ENCODE measurements at places on chromosomes 6 and 20.

GRCh38 chr20:58147628-58148370, 80.7 kb downstream of the ANKRD60 start:
- DNase-seq: no peak

DNA sequence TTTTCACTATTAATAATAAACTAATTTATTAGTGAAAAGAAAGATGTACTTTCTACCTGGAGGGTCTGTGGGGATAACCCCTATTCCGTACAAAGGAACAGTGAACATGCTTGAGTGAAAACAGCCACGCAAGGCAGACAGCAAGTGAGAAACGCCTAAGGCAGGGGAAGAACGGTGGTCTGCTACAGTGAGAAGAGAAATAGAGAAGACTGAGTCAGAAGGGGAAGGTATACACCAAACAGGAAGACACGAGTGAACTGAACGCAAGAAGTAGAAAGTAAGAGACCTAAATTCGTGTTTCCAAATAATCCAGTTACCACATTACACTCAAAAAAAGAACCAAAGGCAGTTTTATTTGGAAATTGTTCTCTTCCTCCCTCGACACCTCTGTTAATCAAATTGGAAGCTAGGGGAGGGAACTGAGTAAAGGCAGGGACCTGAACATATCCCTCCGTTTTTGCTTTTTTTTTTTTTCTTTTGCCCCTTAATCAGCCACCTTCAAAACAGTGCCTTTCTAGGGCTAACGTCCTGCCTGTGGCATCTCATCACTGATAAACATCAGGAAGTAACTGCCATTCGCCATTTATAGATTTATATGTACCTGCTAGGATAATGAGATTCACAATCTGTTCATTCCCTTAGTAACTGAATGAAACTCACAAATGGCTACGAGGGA, 48.9 kb downstream of the ATXN1 start:
- no peak for DNase-seq

DNA sequence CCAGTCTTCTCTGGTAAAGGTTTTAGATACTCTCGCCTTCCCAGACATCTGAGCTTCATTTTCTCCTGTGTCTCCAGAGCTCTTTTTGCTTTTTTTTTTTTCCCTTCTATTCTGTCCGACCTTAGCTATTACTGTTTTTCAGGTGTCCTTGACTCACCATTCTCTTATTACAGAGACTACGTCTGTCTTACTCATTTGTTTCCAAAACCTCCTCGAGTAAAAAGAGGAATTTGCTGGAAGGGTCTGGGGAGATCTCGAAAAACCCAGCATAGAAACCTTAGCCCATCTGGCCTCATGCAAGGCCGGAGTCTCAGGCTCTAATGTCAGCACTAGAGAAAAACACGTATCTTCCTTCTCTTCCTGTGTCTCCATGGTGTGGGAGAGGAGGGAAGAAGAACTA, 109.2 kb upstream of the CARMIL1 start:
- no peak for DNase-seq

DNA sequence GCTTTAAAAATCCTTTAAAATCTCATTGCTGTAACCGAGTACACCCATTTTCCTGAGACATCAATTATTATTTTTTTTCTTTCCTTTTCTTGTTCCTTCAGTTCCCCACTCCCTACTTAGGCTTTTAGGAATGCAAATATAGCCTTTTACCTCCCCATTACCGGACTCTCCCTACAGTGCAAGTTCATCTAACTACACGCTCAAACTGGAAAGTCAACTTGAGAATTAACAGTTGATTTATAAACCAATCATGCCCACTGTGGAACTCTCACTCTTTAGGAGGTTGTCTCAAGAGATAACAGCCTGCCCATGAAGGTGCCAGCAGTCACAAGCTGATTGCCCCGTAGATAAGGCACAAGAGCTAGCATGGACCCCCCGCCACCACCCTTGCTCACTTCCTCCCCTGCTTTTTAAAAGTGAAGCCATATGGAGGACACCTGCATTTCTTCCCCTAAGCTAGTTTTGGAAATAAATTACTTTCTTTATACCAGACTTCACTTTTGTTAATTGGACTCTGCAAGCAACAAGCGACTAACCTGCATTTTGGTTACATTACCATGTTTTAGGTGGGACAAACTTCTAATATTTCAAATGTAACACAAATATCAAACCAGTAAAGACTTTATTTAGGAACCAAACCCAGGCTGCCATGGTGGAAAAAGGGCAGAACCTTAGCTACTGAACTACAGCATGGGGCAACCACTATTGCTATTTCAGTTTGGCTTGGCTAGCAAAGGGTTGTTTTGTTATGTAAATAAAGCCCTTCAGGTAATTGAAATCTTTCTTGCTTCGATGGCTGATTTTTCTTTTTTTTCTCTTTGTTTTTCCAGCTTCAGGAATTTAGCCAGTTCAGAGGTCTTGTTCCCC, 34.9 kb downstream of the UBD start:
- no peak for DNase-seq

DNA sequence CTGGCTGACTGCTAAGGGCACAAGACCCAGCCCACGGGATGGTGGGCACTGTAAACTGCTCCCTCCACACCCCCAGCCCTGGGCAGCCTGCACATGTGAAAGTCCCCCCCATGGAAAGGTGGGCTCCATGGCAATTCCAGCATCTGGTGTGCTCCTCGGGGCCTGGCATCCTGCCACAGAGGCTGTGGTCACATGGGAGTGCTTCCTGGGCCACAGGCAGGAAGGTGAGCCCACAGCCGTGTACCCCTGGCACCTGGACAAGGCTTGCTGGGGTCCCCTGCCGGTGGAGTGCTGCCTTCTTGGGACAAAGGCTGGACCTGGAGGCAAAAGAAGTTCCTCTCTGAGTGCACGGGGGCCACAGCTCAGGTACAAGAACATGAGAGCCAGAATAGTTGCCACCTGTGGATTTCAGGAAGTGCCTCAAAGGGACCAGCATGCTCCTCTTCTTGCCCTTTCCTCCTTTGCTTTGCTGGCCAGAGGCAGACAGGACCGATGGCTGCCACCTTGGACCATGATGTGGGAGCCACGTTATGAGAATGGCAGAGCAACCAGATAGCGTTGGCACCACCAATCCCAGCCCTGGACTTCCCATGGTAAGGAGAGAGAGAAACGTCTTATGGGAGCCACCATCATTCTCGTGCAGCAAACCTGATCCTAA, 120.2 kb upstream of the MLN start:
- DNase-seq: peak; percentile 76

- DNase-seq: no peak
These were observed 71.9 kb upstream of the HTR1B start for GRCh38 chr6:77535172-77535571.

GRCh38 chr6:84554074-84554473, 210.3 kb downstream of the TBX18 start:
- no peak for DNase-seq

DNA sequence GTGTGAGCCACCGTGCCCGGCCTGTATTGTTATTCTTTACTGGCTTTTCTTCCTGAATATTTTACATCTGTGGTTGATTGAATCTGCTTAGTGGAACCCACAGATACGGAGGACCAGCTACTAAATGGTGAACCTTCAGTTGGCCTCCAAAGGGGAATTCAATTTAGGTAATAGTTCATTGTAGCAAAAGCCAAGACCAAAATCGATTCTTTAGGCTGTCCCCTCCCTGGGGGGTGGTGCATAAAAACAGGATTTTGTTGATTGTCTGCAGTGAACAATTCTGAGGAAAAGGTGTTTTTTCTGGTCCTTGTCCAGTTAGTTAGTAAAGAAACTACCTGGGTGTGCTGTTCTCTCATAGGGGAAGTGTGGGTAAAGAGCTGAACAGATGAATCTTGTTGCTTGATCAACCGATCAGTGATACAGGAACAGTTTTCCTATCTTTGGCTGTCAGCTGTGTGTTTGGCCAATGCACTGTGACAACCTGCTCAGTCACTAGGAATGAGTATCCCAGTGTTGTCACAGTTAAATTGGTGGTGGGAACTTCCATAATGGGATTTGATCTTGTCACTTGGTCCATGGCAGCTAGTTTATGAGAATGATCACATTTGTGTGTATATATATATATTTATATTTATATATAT, 19.5 kb downstream of the LHFPL5 start:
- no peak for DNase-seq
